ENCODE measurements at places on chromosomes 2 and 18.

- DNase-seq: peak; percentile 50
Observed at GRCh38 chr2:134218930-134219658, 34.8 kb upstream of the MGAT5 start.

GRCh38 chr2:9664365-9664764 is 33.6 kb upstream of the YWHAQ start:
- DNase-seq: no peak

GRCh38 chr2:161625996-161626395 is 1.8 kb downstream of the SLC4A10 start:
- DNase-seq: no peak

DNA sequence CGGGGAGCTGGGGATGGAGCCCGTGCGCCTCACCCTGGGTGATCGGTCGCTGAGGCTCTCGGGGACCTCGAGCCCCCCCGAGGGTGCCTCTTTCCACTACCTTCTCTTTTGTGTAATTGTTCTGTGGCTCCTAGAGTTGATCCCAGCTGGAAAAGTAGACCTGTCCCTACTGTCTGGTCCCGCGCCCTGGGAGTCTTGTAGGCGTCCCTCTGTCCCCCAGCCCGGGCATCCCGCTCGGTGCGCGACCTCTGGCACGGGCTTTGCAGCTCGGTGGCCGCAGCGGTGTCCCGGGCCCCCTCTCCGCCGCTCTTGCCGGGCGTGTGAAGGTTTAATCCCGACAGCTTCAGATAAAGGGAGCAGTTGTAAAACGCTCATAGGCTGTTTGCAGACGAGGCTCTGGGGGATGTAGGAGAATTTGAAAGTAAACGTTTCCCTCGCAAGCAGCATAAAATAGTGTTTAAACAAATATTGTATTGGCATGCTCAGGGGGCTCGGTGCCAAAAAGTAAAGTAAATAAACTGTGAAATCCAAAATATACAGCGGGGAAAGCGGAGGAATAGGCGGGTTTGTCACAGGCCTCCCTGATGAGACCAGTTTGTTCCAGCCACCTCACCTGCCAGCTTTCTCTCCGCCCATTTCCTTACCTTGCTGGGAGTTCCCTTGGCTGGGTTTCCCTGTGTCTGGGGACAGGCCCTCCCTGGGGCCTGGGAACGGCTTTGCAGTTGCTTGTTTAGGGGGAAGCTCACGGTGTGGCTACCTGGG is 1.9 kb downstream of the GLI2 start:
- DNase-seq: no peak

GRCh38 chr18:59211629-59212028 is 8.3 kb upstream of the GRP start:
- DNase-seq: no peak

DNA sequence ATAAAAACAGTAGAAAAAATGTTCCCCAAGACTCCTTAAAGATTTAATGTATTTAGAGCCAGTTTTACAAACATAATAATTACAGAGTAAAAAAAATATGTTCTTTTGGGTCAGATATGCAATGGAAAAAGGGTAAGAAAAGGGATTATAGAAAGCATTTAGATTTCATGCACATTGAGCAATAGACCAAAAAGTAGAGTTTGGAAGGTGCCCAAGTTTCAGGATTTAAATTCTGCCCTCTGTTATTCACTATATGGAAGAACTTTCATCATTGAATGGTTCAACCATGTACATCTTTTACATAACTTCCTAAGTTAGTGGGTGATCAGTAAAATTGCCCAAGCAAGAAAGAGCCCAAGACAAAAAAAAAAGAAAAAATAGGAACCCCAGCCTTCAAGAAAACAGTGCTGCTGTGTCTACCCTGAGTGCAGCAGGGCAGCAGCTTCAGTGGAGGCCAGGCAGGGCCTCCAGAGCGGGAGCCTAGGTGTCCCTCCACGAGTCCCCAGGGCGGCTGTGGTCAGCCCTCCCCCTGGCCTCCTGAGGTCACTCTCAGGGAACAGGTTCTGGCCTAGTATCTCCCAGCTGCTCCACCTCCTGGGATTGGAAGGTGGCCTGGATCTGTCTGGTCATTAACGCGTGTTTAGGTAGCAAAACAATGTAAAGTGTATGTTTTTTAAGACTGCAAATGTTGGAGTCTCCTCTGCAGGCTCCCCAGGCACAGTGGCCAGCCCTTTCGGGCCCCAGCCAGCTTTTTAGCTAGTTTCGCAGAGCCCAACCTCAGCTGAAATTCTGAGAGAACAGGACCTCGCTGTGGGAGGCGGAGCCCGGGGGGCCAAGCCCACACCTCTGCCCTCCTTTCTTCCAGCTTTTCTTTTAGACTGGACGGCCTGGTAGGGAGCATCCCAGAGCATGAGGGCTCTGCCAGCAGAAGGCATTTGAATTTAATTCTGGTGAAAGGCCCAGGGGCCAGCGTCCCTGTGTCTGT is 77.3 kb downstream of the TEX51 start:
- DNase-seq: no peak
